ENCODE measurements at places on chromosomes 13 and 19.

- DNase-seq = no peak
Measured at GRCh38 chr19:18321734-18322102, 1.2 kb downstream of the LSM4 start.

DNA sequence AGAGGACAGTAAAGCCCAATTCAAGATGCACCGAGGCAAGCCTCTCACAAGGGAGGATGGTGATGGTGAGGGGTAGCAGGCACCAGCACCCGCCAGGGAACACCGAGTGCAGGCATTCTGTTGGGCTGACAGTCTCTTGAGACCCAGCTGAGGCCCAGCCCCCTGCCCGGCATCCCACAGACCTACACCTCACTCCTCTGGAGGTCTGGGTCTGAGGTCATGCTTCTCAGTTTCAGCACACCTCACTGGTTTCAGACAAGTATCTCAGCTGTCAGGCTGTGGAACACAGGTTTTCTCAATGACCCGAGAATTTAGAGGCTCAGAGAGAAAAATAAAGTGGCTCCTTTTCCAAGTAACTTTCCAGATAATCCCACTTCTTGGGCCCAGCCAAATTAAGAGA lies 27.7 kb upstream of the EPHX3 start:
- no peak for DNase-seq

- no peak for DNase-seq
Measured at GRCh38 chr19:28482221-28482620, 730.7 kb downstream of the UQCRFS1 start.

DNA sequence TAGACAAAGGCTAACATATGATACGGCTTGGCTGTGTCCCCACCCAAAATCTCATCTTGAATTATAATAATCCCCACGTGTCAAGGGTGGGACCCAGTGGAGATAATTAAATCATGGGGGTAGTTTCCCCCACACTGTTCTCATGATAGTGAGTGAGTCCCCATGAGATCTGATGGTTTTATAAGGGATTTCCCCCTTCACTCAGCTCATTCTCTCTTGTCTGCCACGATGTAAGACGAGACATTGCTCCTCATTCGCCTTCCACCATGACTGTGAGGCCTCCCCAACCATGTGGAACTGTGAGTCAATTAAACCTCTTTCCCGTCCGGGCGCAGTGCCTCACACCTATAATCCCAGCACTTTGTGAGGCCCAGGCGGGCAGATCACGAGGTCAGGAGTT lies 143.5 kb downstream of the RXFP2 start:
- DNase-seq = no peak

DNA sequence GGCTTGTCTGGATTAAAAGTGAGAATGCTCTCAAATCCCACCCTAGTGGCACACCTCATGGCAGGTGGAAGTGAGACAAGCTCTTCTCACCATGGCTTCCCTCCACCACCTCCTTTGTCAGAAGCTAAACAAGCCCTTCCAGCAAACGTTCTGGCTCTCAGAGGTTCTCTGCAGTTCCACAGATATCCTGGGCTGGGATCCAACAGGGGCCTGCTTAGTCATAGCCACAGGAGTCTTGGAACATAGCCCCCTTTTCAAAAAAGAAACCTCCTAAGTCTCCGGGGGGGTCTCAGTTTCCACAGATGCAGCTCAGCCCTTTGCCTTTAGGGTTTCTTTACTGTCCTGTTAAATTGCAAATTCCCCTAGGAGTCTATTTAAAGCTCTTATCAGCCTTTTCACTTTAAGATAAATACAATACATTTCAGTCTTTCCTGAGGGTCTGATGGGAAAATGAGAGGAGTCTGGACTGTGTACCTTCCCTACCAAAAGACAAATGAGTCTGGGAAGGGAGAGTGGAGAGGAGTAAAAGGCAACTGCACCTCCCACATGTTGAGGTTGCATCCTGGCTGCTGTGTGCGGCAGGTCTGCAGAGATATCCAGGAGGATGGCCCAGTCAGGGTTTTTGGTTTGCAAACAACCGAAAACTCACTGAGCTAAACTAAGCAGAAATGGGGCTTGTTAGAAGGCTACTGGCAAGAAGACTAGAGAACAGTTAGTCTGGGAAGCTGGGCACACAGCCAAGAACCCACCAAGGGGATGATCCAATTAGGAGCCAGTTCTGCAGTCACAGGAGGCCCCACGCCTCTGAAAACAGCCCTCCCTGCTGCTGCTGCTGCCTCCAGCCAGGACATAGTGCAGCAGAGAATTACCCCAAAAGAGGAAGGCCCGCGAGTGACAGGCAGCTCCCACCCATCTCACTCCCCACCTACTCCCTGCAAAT lies 41.4 kb upstream of the SERP2 start:
- DNase-seq = no peak

DNA sequence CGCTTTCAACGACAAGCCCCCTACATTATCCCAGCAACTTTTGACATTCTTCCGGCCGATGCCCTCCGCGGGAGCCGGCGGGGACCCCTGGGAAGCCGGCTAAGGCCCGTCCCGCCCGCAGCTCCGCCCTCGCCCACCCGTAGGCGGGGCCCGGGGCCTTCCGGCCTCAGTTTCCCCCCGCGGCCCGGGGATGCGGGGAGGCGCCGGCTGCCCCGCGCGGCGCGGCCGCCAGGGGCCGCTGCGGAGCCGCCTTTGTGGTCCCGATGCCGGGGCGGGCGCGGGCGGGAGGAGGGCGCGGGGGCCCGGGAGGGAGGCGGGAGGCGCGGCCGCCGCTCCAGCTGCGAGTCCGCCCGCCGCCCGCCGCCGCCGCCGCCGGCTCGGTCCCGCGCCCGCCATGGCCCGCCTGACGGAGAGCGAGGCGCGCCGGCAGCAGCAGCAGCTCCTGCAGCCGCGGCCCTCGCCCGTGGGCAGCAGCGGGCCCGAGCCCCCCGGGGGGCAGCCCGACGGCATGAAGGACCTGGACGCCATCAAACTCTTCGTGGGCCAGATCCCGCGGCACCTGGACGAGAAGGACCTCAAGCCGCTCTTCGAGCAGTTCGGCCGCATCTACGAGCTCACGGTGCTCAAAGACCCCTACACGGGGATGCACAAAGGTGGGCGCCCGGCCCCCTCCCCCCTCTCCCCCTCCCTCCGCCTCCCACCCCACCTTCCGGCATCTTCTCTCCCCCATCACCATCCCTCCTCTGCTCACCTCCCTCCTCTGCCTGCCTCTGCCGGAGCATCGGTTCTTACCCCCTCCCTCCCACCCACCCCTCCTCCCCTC lies at the start of gene CELF5:
TSS of gene CELF5 (plus strand) at position 316 of the 823 bp plus-strand sequence. CDS start at position 395, 79 bp downstream.
- DNase-seq = peak; percentile 54

DNA sequence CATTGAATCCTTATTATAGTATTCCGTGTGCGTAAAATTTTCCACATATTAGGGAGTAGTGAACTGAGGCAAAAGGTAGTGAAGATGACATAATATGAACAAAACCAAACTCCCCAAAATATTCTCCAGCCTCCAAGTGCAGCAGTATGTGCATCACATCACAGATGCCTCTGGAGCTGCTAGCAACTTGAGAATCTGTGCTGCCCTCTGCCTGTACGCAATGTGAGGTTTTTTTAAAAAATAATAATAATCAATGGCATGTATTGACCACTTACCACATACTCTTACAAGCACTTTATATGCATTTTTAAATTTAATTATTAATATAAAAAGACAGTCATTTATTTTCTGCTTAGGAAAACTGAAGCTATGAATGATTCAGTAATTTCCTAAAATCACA lies 583.0 kb upstream of the SPRY2 start:
- DNase-seq = no peak

- DNase-seq = peak; percentile 29
Measured at GRCh38 chr19:13099073-13099999, 3.3 kb downstream of the LYL1 start.

DNA sequence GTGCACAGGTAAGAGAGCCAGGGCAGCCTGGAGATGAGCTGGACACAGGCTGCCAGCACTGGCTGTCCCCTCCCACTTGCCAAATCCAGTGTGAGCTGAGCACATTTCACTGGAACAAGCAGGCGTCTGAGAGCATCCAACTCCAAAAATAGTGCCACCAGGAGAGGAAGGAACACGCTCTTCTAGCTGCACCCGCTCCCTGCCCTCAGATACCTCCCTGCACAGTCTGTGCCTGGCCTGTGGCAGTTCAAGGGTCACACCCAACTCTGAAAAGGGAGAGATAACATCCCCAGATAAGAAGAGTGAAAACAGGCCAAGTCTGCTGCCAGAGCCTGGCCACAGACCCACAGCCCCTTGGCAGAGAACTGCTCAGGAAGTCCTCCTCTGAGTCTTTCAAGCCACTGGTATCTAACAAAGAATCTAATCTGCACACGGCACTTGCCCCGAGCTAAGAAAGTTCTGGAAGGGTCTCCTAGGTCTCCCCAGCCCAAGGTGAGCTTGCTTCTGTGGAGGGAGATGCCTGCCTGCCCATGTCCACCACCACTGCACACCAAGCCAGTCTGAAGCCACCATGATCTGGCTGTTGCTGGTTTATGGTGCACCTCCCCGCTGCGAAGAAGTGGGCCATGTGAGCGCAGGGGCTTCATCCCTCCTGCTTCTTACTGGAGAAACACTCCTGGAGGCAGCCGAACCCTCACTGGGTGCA lies 14.7 kb downstream of the ELL start:
- DNase-seq = no peak

DNA sequence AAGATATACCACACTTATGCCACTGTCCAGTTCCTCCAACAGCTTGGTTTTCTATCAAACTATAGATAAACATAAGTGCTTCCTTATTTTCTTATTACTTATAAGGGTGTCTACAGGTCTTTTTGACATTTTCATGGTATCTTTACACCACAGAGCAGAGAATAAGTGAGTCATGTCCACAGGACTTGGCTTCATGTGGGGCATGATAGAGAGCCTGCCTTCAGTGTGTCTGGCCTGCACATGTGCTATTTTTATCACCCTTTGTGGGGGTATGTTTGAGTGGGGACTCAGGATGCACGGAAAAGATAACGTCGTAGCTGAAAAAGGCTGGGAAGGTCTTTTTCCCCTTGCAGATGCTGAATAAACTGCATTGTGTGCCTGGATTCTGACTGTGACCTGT lies 8.1 kb upstream of the STOML3 start:
- DNase-seq = no peak

DNA sequence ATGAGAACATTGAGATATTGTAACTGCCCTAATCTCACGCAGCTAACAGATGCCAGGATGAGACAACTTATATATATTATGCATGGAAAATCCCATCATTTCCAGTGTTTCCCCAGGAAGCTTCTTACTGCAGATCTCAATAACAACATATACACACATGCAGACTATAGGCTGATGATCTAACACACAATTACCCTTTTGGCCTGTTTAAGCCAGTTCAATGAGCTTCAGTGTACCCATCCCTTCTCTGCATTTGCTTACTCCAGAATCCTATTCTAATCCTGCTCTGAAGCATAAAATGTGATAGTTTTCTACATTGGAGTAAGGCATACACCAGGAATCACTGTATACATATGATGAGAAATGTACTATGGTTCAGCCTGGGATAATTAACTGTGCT lies 489.4 kb downstream of the SUCLA2 start:
- no peak for DNase-seq

- no peak for DNase-seq
Measured at GRCh38 chr13:40442231-40442630, 224.2 kb downstream of the FOXO1 start.

DNA sequence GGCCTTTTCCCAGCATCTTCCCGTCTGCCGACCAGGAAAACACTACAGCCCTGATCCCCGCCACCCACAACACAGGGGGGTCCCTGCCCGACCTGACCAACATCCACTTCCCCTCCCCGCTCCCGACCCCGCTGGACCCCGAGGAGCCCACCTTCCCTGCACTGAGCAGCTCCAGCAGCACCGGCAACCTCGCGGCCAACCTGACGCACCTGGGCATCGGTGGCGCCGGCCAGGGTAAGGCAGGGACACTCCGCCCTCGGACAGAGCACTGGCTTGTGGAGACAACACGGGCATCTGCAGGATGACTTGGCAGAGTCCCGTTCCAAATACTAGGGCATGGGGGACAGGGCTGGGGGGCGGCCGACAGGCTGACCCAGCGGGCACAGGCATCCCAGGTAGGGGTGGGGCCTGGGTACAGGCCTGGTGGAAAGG lies 31.1 kb downstream of the COMP start:
- DNase-seq = no peak

DNA sequence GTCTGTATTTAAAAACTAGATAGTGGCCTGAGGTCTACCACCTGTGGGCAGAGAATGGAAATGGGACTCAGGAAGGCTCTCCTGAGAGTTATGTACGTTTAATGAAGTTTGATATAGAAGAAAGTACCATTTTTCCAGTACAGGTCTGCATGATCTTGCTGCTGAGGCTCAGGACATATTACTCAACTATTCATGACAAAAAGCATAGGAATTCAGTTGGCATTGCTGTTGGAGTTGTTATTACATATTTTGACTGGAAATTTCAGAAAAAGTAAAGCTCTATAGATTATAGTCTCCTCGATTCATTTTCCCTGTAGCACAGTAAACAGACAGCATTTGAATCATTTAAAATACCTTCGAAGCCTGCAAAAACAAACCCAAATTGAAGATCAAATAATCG lies 469.8 kb downstream of the DCT start:
- no peak for DNase-seq

DNA sequence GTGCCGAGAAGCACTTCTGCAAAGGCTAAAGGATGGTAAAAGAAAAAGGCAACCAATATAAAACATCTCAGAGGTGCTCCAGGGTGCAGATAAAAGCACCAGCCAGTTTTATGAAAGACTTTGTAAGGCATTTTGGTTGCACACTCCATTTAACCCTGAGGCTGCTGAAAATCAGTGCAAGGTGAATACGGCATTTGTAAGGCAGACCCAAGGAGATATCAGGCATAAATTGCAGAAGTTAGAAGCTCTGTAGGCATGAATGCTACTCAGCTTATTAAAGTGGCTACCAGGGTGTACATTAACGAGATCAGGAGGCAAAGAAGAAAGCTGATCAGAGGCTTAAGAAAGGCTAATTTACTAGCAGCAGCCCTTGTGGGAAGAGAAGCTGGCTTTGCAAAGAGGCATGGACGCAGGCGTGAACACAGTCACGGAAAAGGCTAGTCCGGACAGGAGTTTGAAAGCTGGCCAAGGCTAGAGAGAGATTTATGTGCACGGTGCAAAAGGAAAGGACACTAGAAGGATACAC lies 99.6 kb downstream of the ZNF429 start:
- peak; percentile 35 for DNase-seq

DNA sequence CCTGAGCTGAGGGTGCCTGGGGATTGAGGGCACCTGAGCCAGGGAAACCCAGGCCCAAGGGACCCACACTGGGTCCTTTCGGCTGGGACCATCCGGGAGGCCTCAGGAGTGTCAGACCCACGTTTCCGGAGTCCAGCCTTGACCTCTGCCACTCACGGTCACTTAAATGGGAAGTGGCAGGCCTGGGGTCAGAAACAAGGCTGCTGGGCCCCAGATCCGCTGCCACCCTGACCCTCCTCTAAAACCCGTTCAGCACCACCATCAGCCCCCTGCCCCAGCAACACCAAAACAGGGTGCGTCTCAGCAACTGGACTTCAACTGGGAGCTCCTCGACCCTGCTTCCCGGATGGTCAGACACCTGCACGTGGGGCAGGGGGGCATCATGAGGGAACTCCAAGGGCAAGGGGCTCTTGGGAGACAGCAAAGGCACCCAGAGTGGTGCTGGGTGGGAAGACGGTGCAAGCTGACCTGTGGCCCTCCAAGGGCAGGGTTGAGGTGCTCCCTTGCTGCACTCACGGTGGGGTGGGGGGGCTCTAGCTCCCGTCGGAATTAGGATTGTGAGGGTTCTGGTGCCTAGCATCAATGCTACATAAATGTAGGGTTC lies 1.2 kb upstream of the PLPP2 start:
- DNase-seq = no peak

- no peak for DNase-seq
Measured at GRCh38 chr19:5960005-5961001, 17.6 kb downstream of the RANBP3 start.

GRCh38 chr19:45161738-45162607 lies 1.2 kb upstream of the NKPD1 start:
- DNase-seq = no peak

- no peak for DNase-seq
Measured at GRCh38 chr13:68369739-68370138, 1139.6 kb upstream of the PCDH9 start.

Data from NCI-H774 (cell line).